ENCODE measurements at places on chromosomes 3 and 15.

DNA sequence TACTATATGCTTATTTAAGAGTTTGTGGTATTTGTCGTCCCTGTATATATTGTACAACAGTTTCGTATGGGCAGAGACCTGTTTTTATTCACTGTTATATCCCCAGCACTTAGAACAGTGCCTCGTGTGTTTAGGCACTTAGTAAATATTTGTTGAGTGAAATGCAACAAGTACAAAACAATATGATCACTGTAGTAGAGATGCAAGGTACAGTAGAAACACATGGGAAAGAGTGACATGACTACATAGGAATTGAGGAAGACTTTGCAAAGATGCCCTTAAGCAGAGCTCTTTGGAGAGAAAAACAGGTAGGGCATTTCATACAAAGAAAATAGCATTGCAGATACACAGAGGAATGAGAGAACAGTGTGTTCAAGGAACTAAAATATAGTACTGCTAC is 18.3 kb downstream of the RASA2 start:
- no peak for DNase-seq

DNA sequence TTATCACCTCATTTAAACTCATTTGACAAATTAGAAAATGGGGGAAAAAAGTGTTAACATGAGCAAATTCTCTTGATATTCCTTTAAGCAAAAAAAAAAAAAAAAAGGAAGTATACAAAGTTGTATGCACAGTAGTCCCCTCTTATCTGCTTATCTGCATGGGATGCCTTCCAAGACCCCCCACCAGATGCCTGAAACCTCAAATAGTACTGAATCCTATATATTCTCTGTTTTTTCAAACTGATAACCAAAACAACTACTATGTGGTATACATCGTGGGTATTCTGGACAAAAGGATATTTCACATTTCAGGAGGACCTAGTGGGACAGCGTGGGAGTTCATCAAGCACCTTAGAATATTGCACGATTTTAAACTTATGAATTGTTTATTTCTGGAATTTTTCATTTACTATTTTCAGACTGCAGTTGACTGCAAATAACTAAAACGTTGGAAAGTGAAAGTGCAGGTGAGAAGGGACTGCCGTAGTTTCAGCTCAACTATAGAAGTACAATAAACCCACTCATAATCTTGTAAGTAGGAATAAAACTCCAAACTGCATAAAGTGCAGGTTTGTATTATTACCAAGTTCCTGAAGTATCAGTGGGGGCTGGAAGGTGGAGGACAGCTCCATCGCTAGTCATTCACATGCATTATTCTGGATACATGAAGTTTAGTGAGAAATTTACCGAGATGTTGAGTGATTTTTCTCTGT is 43.6 kb upstream of the PLCL2 start:
- no peak for DNase-seq

DNA sequence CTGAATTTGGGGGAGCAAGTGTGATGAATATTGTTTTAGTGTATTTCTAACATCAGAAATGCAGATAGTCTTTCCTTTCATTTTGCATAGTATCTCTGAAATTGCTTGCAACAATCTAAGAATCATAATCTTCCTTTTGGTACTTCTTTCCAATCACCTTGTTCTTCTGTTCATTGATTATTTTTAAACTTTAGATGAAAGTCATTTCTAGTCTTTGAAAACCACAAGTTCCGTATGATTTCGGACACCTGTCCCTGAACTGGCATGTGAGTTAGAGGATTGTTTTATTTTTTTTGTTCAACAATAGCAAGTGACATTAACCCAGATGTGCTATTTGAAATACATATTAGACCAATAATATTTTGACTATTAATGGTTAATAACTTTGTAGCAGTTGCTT is 329.7 kb downstream of the UNC13C start:
- DNase-seq: no peak

GRCh38 chr3:32989171-32989570 is 37.7 kb downstream of the CCR4 start:
- no peak for DNase-seq

DNA sequence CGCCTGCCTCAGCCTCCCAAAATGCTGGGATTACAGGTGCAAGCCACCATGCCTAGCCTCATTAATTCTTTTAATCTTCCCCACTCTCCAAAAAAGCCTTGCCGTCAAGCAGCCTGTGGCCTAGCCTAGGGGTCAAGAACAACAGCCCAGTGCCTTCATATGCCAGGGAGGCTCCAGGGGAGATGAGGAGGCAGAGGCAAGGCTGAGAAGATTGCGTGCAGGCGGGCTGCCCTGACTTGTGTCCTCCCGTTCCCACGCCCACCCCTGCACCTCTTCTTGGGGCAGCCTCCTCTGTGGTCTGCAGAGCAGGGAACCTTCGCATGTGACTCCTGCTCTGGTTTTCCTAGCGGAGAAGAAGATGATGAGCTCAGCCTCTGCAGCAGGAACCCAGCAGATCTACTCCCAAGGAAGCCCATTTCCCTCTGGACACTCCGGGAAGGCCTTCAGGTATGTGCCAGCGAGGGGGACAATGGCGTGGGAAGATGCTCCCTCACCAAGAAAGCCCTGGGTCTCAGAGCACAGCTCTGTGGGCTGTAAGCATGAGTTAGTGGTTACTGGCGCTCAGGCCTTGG is 118.5 kb upstream of the ABHD17C start:
- DNase-seq: no peak

DNA sequence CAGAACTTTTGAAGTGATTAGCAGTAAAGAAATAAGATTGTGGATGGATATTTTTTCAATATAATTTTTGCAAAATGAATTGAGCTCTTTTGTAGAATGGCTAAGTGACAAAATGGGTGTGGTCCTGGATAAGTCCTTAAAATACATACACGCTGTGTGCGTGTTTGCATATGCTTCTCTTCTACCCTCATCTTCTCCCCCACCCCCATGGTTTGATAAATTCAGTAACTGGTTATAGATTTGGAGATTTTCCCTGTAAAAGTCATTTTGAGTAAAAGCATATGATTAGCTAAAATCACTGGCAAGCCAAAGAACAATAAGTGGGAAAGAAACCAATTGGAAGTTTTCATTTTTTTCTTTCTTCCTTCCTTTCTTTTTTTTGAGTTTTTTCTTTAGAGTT is 453.9 kb upstream of the MDFIC2 start:
- DNase-seq: no peak

- DNase-seq: no peak
Measured at GRCh38 chr15:79257454-79257853, 25.1 kb upstream of the ANKRD34C start.
